ENCODE measurements at places on chromosomes 3 and 15.

DNA sequence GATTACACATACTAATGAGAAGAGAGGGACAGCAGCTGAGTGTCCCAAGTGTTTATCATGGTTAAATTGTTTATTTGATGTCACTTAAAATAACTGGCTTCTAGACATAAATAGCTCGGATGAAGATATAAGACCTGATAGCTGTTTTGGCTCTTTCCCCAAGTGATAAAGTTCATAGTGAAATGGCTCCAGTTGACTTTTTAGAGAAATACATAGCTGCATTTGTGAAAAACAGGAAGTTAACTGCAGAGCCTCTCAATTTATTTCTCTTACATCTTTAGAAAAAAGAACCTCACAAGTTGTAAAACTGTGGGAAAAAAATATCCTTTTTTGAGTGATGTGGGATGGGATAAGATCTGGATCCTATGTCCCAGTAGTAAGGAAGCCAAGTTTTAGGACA, 332.9 kb upstream of the RASGRP1 start:
- DNase-seq = no peak

DNA sequence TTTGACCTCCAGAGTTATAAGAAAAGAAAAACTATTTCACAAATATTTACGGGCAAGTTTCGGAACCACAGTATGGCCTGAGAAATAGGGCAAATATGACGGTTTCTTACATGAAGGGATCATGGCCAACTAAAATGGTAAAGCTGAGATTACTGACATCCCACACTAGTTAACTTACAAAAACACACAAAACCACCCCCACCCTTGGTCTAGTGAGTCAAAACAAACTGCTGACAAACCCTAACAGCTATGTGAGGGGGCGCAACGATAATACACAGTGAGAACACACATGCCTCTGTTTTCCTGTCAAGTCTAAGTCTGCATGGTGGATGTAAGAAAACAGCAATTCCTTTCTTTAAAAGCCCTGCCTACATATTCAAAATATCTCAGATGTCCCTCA, 32.3 kb downstream of the CBLB start:
- DNase-seq = no peak

GRCh38 chr15:83919319-83919830, 265.5 kb downstream of the ADAMTSL3 start:
- DNase-seq = no peak

GRCh38 chr3:44318891-44319311, 19.7 kb upstream of the TCAIM start:
- no peak for DNase-seq

DNA sequence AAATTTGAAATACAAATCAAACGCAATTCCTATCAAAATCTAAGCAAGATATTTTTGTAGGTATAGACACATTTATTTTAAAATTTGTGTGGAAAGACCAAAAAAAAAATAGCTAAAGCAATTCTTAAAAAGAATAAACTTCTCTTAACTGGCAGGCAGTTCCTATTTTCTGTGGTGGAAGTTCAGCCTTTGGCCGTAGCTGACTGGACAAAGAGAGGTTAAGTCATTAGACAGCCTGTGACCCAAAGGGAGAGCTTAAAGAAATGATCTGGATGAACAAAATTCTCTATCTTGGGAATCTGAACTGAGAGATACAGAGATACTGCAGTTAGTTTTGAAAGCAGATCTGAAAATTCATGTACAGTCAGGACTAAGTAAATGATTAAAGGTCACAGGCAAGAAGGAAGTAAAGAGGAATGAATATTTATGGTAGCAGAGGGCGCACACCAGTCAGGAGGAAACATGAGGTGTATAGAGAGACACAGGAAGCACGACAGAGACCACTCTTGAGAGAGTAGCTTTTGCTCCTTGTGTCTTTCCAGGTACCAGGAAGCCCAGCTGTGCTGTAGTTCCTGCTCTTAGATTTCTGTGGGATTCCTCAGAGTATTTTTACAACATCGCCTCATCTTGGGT, 57.5 kb downstream of the TPRG1 start:
- DNase-seq = no peak

DNA sequence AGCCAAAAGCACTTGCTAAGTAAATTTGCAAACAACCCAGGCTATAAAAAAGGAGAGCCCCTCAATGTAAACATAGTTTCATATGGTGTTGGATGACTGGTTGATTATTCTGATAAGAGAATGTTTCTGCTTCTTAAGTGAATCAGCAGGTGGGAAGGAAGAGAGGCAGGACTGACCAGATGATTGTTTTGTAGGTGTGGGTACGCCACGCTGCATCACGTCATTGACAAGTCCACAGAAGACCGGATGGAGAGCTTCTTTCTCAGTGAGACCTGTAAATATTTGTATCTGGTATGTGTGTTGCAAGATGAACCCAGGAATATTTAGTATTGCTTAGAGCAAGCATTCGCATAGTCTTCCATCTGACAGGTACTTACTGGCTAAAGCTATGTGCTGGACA, 23.4 kb downstream of the EDEM1 start:
- DNase-seq = no peak

- DNase-seq = no peak
Observed at GRCh38 chr3:62604298-62604697, 230.9 kb upstream of the FEZF2 start.

GRCh38 chr3:18531662-18532061, 106.5 kb upstream of the SATB1 start:
- DNase-seq = no peak

GRCh38 chr3:31952205-31952604, 28.9 kb downstream of the OSBPL10 start:
- DNase-seq = no peak

DNA sequence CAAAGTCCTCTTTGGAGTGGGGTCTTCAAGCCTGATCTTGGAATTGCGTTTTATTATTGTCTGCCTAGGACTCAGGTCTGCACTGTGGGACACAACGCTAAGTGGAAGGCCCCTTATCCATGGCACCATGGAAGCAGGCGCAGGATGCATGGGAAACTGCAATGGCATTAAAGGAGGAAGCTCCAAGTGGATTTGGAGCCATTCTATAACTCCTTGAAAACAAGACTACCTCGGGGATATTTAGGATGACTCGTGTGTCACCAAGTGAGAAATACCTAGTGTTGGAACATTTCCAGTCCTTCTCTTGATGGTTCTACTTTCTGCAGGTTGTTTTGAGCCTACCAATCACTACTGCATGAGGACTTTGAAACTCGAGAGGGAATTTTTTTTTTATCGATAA, 126.6 kb upstream of the ZBED2 start:
- DNase-seq = no peak

DNA sequence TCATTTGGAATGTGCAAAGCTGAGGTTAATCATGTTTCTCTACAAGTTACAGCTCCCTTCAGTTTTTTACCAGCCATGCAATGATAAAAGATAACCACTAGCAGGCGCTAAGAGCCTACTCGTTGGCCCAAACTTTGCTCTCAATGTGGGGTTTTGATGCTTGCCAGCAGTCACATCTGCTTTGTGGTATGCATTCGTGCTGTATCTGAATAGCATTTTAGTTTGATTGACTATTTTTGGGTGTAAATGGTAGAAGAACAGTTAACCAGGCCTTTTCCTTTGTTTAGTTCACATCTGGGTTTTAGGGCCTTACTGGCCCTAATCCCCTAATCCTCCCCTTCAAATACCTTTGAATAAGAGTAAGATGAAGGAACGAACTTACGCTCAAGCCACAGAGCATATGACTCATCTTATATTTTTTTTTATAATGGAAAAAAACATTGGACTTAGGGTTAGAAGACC, 4.4 kb upstream of the CLDN11 start:
- no peak for DNase-seq

DNA sequence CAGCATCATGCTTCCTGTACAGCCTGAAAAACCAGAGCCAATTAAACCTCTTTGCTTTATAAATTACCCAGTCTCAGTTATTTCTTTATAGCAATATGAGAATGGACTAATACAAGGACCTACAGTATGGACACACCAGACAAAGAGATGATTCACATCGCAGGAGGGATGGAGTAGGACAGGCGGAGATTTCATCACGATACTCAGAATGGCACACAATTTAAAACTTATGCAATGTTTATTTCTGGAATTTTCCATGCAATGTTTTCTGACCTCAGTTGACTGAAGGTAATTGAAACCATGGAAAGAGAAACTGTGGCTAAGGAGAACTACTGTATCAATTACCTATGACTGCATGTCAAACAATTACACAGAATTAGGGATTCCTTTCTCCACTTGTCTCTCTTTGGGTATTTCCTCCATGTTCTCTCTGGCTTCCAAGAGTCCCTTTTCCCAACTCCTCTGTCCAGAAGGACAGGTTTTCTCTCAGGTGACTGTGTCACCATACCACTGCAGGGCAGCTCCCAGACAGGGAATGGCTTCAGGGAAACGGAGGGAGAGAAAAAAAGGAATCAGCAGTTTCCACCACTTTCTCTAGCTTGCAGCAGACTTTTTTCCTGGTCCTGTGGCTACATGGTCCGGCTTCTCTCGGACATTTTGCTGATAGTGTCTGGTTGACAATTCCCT, 3.0 kb upstream of the ANO10 start:
- no peak for DNase-seq

Data from activated gamma-delta T cell (primary cell).